ENCODE measurements at places on chromosomes 11 and 22.

DNA sequence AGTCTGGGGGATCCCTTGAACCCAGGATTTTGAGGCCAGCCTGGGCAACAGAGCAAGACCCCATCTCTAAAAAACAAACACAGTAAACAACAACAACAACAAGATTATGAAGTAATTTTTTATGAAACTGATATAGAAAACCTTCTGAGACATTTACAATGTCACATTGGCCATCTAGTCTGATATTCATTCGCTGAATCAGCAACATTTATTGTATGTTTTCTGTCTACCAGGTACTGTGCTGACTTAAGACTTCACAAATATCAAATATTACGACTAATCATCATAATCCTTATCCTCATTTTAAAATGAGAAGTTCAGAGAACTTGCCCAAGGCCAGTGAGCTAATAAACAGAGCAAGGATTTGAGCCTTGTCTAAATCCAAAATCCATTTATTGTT, 120.8 kb downstream of the ATM start:
- no peak for DNase-seq

DNA sequence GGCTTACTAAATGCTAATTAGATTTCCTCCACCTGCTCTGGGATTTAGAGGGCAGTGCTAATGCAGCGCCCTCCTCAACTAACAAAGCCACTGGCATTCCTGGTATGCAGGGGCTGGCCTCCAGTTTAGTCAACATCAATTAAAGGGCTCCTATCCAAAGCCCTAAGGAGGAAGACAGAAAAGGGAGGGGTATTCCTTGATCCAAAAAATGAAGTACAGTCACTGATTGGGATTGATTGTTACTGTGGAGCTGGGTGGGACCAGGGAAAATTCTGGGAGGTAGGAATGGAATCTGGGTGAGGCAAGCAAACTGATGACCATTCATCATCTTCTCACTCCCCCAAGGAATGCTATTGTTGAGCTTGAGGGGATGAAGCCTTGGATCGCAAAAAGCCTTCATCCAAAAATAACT, 52.2 kb downstream of the GAB2 start:
- DNase-seq: peak; percentile 73

DNA sequence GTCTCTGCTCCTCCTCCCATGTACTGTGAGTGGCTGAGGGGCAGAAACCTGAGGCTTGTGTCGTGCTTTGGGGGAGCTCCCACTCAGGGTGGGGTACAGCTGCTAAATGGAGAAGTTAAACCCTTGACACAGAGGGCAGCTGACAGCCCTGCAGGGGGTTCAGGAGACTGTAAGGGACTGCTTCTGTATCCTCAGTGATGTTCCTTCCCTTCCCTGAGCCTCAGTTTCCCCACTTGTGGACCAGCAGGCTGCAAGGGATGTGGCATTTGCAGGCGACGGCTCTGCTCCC, 15.6 kb downstream of the SYNGR1 start:
- no peak for DNase-seq

GRCh38 chr11:111934306-111934705, 2.8 kb upstream of the DIXDC1 start:
- DNase-seq: no peak

DNA sequence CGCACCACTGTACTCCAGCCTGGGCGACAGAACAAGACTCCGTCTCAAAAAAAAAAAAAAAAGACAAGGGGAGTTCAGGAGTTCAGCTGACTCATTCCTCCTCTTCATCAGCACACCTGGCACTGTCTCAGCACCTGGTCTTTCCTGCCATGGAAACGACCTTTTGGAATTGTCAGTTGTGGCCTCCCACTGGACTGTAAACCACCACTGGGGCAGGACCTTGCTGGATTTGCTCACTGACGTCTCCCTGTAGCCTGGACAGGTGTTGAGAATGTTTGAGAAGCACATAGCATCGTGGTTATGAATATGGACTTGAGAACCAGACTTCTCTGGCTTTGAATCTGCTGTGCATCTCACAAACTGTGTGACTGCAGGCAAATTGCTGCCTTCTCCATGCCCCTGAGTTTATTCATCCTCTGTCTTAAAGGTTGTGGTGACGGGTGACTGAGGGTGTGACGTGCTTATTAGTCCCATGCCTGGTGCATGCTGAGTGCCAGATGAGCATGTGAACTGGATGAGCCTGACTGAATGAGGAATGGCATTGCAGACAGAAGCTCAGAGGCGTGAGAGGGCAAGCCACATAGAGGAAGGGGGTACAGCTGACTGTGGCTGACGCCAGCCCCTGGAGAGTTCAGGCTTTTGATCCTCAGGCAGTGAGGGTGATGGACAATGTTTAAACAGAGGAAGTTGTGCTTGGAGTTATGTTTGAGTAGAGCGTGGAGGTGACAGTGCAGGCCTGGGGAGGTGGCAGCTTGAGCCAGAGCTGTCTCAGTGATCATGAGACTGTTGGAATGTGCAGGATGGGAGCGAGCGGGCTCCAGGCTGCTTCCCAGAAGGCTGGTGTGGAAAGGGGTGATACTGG, 12.7 kb downstream of the TOM1 start:
- DNase-seq: peak; percentile 86

DNA sequence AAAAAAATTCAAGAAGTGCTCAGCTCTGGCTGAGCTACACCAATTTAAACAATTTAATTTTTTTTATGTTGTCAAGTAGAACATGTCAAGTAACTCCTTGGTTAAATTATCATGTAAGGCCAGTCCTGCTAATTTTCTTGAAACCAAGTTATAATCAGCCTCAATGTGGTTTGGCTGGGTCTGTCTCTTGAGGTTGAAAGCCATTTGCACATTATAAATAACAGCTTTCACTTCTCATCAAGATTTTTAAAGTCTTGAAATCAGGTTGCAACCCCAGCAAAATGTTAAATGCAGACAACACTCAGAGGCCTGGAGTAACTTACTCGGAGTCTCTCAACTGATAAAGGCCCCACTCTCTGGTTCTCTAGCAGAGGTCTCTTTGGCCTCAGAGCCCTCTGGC, 324.4 kb downstream of the BRD1 start:
- no peak for DNase-seq

DNA sequence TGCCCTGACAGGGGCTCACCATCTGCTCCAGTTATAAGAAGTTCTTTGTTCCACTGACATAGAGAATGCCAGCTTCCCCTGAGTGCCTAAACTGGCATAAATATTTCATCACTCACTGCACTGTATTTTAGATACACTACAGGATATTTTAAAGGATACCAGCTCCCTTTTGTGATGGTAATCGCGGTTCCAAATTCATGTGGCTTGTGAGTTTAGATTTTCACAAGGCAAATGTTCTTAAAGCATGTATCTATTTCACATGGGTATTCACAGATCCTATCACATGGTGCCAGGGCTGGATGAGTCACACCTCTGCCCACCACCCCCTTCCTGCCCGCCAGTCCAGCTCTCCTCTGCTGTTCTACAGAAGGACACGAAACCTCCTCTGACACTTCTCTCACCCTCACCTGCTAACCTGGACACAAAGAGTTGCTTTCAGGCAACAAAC, 105.5 kb downstream of the KCNC1 start:
- peak; percentile 19 for DNase-seq

- DNase-seq: peak; percentile 11
Observed at GRCh38 chr22:30694171-30694639, 469 bp upstream of the OSBP2 start.

DNA sequence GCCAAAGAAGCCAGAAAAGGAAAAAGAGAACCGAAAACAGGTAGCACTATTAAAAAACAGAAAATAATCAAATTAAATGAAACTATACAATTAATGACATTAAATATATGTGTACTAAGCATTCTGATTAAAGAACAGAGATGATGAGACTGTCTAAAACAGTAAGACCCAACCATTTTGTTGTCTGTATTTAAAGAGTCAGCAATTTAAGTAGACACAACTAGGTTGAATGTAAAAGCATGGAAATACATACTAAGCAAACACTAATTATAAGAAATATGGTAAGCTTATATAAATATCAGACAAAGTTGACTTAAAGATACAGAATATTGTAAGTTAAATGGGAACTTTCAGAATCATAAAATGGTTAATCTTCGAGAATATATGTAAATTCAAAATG, 774.6 kb upstream of the RAG2 start:
- DNase-seq: no peak

DNA sequence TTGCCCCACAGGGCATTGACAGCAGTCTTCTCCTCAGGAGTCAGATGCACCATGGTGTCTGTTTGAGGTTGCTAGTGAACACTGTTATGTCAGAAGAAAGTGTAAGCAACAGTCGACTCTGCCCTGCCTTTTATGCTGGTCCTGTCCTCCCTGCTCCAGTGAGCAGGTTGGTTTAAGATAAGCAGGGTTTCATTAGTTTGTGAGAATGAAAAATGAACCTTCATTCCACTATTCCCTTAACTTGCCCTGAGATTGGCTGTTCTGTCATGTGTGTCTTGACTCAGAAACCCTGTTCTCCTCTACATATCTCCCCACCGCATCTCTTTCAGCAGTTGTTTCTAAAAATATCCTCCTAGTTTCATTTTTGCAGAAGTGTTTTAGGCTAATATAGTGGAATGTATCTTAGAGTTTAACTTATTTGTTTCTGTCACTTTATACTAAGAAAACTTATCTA, at the start of gene HBD:
Gene HBD (minus strand): TSS at position 103 of the 454 bp plus-strand sequence. CDS start 50 bp downstream, at position 53.
- DNase-seq: peak; percentile 61

- DNase-seq: peak; percentile 90
Observed at GRCh38 chr22:29040385-29041275, 21.0 kb downstream of the C22orf31 start.

- no peak for DNase-seq
Observed at GRCh38 chr11:107675902-107676301, 36.0 kb downstream of the SLN start.

- DNase-seq: peak; percentile 37
Observed at GRCh38 chr11:4643076-4643475, 706 bp upstream of the OR51E1 start.

DNA sequence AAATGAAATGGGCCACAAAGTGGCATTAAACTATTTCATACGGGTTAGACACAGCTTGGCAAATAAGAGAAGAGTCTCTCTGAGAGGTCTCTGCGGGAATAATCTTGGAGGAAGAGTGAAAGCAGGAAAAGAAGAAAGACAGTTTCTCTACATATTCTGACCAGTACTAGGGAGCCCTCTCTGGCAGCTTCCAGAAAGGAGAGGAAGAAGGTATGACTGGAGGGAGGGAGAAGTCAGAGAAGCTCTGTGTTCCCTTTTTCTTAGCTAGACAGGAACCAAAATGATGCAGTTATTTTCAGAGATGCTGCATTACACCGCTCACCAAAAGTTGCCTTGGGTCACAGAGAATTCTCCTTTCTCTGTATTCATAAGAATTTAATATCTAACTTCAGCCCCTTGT, 382.1 kb downstream of the KCNA4 start:
- DNase-seq: no peak

- peak; percentile 91 for DNase-seq
Observed at GRCh38 chr11:86620891-86621521, 51.4 kb downstream of the ME3 start.

- DNase-seq: no peak
Observed at GRCh38 chr11:44808053-44808753, 81.4 kb downstream of the TSPAN18 start.

- DNase-seq: no peak
Observed at GRCh38 chr11:57674251-57674650, 6.3 kb downstream of the ZDHHC5 start.

GRCh38 chr11:62600367-62601121, 1.1 kb downstream of the MTA2 start:
- no peak for DNase-seq

DNA sequence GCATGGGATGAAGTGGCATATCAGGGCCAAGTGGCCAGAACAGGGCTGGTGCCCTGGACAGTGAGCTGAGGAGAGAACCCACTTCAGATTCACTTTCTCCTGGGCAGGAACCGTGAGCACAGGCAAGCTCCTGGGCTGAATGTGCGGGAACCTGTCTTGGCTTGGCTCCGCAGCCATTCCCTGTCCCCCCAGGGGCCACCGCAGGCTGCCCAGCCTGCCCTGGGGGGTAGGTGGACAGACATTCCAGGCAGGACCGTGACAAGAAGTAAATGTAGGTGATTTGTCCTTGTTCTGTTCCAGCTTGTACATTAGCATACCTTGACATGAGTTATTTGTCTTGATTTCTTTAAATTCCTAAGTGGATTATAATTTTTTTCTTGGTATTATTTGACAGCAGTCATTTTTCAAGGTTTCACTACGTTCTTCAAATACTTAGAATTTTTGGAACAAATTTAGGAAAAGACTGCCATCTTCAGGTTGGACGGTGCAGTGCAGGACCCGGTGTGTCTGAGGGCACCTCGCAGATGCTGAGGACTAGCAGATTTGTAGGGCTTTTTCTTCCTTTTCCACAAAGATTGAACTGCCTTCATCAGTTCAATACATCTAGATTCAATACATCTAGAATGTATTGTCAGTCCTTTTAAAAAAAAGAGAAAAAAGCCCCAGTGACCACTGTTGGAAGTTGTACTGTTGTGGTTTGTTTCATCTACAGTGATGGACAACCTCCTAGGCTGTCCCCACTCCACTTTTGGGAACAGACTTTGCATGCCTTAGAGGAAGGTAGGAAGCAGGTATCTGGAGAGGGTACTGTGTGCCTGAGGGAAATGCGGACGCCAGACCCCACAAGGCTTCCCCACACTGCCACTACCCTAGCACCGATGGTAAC, 115.1 kb upstream of the RASSF10 start:
- DNase-seq: peak; percentile 70

DNA sequence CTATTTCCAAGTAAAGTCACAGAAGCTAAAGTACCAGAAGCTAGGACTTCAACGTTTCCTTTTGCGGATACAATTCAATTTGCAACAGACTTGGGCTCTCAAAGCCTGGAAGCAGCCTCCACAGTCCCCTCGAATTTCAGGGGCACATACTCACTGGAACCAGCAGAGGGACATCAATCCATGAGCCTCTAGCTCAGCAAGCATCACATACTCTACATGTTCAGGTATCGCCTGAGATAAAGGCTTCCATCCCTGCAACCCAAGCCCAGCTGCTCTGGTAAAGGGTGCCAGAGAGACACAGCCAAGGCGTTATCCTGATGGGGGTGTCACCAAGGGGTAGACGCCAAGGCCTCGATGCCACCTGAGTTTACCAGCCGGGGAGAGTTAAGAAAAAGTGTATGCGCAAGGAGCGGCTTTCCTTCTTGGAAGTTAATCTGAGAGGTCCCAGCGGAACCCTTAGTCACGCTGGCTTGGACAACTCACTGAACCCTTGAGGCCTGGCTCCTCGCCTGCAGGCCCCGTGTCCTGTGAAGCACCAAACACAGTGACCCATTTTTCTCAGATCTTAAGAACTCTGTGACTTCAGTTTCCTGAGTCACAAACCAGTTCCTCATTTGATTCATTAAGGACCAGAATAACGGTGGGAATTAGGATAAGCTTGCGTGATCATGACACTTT, 13.0 kb downstream of the LTO1 start:
- DNase-seq: no peak

- DNase-seq: no peak
Observed at GRCh38 chr22:37281195-37281594, 1.1 kb upstream of the CYTH4 start.
